ELR (cell line): ENCODE measurements at places on chromosomes 6 and 20.
A peak's percentile ranks its signal among the peaks of the same experiment; 100 is the strongest.

DNA sequence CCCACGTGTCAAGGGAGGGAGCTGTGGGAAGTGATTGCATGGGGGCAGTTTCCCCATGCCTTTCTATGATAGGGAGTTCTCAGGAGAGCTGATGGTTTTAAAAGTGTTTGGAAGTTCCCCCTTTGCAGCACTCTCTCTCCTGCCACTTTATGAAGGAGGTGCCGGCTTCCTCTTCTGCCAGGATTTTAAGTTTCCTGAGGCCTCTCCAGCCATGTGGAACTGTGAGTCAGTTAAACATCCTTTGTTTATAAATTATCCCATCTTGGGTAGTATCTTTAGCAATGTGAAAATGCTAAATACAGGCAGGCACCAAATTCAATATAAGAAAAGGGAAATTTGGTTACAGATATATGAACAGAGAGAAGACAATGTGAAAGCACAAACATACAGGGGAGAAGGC is 96.4 kb upstream of the EPHA7 start:
- no peak for DNase-seq

DNA sequence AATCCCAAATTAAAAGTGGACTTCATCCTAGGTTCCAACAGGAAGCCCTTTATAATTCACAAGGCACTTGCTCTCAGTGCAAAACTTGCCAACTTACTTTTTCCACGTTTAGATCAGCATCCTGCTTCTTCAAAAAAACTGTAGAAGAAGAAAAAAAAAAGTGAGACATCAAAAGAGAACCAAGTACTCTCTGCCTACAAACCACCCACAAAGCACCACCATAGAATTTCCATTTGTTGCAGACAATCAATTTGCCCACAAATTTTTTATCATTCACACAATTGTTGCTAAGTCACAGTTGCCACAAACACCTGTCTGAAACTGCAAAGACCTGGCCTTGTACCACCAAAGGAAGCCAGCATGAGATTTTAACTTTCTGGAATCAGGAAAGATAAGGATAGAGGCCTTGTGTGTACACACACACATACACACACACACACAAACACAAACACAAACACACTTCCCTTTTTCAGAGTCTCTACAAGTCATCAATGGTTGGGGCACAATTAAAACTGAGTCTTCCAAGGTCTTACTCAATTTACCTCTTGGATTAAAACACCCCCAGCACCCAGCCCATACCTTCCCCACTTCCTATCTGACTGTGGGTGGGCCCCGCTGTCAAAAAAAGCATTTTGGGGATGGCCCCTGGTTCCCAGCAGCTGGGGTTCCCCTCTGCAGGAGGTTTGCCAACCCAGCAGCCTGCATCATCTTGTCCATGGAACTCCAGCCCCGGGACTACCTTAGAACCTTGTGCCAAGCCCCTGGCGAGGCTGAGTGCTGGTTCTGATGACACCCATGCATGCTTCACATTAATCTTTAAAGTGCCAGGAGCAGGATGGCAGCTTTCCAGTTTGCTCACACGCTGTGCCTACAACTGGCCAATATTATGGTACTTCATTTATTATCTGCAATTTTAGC is 26.5 kb downstream of the FYN start:
- no peak for DNase-seq

GRCh38 chr6:94196891-94197290 is 777.5 kb upstream of the EPHA7 start:
- DNase-seq: no peak

GRCh38 chr6:152201120-152201519 is 393.6 kb downstream of the ESR1 start:
- no peak for DNase-seq

DNA sequence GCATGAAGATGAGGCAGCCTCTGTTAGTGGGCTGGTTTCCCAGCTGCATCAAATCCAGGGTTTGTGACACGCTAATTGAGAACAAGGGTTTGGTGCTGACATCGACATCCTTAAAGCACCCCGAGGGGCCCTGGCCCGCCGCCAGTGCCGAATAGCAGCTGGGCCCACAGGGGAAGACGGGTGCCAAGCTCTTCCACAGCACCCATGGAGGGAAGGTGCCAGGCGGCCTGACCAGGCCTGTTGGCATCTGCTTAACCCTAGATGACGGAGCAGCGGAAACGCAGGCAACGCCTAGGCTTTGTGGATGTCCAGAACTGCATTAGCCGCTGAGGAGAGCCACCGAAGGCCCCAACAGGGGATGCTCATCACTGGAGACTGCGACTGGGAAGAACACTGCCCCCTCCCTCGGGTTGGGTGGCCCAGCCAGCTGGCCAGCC is 16.0 kb downstream of the UQCC2 start:
- no peak for DNase-seq

GRCh38 chr6:107571354-107571753 is 81.4 kb downstream of the SOBP start:
- DNase-seq: no peak

DNA sequence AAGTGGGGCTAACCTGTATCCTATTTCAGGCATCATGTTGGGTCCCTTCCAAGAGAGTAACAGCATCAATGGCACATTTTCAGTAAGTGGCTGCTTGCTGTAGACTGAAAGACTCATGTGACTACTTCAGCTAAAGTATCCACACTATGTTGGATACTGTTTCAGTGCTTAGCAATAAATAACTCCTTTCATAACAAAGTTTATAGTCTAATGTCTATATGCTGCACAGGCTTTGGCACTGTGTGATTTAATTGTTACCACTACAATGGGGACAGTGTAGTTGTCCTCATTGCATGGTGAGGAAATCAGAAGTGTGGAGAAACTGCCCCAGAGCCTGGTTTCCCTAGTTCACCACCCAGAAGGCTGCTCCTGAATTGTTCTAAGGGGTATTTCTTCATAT is 318.0 kb upstream of the PTCHD4 start:
- no peak for DNase-seq

DNA sequence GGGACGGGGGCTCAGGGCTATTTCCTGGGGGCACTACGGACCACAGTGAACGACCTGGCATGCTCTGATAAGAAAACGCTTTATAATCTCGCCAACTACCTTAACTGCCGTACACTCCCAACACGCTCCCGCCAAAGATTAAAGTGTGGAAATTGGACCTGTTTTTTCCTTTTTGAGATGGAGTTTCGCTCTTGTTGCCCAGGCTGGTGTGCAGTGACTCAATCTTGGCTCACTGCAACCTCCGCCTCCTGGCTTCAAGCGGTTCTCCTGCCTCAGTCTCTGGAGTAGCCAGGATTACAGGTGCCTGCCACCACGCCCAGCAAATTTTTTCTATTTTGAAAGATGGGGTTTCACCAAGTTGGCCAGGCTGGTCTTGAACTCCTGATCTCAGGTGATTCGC is 346 bp upstream of the SLC44A4 start:
- DNase-seq: no peak

- DNase-seq: no peak
Observed at GRCh38 chr6:170277893-170278742, 12.8 kb downstream of the DLL1 start.

DNA sequence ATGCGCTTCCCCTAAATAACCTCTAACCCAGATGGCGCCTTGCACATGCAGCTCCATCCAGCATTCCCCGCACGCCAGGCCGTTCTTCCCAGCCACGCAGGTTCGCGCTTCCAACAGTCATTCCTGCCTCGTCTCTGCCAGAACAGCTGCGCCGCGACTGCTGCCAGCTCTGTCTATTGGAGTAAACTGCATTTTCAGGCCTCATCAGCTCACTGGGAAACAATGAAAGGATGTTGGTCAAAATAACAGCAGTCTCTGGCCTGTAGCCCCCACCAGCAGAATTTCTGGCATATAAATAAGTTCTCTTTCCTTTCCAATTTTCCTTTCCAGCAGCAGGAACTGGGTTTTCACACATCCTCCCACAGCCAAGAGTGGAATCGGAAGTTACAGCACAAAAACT is 14.6 kb downstream of the NRSN1 start:
- no peak for DNase-seq

GRCh38 chr6:18207438-18207837 is 52.2 kb downstream of the KDM1B start:
- no peak for DNase-seq

DNA sequence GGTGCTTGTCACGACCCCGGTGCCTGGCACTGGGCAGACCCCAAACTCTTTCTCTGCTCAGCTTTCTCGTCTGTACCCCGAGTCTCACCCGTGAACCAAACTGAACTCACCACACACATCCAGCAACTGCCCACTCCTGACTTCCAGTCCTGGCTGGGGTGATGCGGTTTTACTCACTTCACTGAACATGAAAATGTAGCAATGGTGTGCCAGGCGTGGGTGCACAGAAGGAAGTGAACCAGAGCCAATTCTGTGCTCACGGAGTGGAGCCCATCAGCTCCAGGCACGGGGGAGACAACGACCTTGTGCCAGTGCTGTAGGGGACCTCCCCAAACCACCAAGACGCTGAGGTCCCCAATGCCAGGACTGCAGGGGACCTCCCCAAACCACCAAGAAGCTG is 78.7 kb upstream of the AFDN start:
- no peak for DNase-seq

DNA sequence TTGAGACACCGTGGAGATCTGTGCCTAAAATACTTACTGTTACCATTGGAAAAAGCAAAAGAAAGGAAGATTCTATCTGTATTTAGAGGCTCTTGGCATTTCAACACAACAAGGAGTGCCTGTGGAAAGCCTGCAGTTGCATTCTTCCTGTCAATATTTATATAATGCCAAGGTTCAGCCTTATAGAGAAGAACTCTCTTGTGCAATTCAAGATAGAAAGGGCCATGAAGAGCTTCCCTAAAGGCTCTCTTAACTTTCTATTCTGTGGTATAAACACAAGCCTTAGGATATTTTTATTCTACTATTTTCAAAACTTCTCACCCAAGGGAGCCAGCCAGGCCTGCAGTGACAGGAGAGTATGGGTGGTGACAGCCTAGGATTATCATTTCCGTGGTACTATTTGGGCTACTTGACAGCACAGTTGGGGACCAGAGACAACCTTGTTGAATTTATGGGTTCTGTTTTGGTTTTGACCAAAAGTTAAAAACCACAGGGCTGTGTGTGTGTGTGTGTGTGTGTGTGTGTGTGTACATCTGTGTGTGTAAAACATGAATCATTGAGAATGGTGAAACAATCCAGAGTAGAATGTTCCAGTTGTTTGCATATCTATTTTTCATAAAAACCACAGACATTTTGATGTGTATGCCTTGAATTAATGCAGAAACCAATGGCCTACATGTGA is 700.9 kb upstream of the SLC35B3 start:
- DNase-seq: no peak

DNA sequence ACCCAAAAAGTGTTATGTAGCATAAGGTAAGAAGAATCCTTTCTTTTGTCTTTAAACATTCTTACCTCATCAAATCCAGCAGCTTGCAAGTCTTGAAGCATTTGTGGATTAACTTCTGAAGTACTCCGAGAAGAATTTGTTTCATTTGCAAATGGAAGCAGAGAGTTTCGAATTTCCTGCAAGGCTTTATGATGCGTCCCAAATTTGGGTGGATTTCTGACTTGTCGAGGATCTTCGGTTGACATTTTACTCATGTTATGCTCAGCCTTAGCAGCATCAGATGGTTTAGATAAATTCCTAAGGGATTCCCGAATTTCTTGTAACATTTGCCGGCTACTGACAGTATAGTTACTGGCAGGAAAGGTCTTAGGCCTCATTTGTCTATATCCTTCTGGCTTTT is 16.2 kb downstream of the LATS1 start:
- no peak for DNase-seq

GRCh38 chr6:147941143-147941542 is 401.5 kb upstream of the SASH1 start:
- no peak for DNase-seq

DNA sequence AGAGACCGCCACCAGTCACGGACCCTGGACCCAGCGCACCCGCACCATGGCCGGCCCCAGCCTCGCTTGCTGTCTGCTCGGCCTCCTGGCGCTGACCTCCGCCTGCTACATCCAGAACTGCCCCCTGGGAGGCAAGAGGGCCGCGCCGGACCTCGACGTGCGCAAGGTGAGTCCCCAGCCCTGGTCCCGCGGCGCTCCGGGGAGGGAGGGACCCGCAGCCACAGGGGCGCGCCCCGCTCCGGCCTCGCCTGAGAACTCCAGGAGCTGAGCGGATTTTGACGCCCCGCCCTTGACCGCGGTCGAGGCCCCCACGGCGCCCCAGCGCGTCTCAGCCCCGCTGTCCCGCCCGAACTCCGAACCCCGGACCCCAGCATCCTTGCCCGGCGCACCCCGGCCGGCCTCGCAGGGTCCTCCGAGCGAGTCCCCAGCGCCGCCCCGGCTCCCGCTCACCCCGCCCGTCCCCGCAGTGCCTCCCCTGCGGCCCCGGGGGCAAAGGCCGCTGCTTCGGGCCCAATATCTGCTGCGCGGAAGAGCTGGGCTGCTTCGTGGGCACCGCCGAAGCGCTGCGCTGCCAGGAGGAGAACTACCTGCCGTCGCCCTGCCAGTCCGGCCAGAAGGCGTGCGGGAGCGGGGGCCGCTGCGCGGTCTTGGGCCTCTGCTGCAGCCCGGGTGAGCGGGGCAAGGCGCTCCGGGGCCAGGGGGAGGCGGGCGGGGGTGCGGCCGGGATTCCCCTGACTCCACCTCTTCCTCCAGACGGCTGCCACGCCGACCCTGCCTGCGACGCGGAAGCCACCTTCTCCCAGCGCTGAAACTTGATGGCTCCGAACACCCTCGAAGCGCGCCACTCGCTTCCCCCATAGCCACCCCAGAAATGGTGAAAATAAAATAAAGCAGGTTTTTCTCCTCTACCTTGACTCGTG is at the start of gene OXT:
Gene OXT, plus strand, starts transcription at position 11 of the 920 bp plus-strand sequence. Its CDS starts 36 bp downstream, at position 47.
- DNase-seq: no peak

DNA sequence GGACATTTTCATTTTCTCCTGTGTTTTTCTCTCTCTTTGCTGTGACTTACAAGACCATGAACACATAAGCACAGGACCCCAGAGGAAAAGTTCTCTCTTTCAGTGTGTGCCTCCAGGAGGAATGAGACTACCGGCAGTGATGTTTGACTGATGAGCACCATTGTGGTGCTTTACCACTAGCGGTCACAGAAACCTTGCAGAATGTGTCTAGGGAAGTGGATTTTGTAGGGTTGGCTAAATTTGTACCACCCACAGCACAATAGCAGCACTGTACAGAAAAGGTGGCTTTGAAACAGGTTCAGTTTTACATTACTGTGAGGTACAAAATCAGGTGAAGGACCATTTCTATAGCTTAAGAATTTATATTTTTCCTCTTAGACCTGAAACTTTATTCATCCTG is 301.9 kb upstream of the SUPT3H start:
- no peak for DNase-seq

DNA sequence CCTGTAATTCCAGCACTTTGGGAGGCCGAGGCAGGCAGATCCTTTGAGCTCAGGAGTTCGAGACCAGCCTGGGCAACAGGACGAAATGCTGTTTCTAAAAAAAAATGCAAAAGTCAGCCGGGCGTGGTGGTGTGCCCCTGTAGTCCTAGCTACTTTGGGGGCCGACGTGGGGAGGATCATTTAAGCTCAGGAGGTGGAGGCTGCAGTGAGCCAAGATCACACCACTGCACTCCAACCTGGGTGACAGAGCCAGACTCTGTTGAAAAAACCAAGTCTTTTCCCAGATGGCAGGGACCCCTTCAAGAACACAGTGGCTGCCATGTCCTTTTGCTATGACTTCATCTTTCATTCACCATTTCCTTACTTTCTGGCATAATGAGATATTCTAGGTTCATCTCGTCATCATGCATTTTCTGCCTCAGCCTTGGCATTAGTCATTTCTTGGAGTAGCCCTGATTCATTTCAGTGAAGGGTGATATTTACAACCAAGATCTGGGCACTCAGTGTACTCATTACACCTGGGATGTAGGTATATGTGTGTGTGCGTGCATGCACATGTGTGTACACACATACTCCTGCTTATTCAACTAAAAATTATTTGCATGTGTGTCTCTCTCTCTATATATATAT is 61.4 kb upstream of the TOX2 start:
- peak; percentile 79 for DNase-seq

GRCh38 chr6:63352544-63353285 is 32.9 kb upstream of the LGSN start:
- DNase-seq: peak; percentile 49

GRCh38 chr6:15915508-15916178 is 213.2 kb upstream of the MYLIP start:
- no peak for DNase-seq
